ENCODE measurements at places on chromosomes 5 and 9.

DNA sequence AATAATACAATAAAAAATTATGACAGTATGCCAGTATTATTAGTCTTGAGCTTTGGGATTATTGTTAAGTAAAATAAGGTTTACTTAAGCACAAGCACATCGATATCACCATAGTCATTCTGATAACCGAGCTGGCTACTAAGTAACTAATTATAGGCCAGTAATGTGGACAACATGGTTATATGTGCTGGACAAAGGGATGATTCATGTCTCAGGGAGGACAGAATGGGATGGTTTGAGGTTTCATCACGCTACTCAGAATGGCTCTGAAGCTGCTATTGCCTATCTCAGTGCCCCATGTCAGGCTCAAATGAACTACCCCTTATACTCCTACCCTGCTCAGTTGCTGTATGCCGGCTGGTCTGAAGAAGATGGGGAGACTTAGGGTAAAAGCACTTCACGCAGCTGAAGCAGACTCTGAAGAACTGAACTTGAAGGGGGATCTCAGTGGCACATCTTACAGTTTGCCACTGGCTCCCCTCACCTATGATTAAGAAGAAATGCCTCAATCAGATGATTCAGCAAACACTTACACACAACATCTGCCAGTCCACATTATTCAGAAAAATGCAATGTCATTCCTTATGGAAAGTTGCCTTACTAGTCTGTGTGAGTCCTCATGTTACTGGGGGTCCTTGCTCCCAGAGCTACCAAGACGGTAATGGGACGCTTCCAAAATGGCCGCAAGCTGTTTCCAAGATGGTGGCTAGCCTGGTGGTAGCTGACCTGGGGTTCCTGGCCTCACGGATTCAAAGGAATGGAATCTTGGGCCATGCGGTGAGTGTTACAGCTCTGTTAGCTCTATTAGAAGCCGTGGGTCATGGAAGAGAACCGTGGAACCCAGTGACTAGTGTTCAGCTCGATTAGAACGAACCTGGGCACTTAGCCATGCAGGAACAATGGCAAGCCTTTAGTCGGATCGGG lies 1098.6 kb downstream of the TAF11L14 start:
- DNase-seq, result no peak

DNA sequence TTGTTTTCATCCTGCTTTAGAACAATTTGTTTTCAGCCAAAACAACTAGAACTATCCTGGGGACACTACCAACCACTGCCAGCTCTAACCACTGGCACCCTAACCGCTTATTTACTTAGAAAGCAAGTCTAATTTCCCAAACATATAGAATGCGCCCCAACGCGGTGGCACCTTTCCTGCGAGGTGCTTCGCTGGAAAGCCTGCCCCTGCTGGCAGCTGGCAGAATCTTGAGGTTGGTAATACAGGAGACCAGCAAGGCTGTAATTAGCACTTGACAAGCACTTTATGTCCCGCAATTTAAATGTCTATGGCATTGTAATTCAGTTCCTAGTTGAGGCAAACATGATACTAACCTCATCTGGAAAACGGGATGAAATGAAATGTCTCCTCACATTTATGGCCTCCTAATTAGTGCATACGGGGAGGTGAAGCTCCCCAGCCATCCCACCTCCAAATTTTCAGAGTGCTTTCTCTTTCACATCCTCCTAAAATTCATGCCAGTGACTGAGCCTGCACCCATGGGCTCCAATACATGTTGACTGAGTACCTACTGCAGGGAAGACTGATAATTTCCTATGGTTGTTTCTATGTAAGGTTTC lies 30.4 kb downstream of the GABBR2 start:
- no peak for DNase-seq

DNA sequence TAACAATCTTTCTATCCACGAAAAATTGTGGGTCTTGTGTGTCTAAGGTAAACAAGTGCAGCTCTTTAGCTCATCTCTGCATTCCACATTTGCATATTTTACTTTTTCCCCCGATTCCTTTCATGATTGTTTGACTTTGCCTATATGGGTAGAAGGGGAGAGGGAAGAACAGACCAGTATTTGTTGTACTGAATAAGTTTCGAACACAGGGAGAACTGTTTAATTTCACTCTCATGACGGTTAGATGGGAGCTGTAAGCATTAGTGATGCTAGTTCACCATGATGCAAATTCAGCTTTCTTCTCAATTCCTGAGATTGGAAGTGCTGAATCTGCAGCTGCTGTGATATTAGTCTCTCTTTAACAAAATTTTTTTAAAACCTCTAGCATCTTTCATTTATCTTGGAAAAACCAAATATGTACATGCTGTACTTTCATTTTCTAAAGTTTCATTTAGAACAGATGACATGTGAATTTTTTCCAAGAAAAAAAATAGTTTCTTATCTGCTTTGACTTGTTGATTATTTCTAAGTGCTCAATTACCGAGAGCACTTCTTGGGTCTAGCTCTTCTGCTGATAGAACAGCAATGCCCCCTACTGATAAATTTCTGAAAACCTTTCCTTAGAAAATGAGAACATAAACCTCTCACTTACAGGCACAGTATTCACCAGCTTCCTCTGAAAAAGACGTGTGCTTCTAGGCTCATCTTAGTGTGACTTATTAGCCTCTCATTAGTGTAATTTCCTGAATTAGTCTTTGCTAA lies 149.5 kb downstream of the BAAT start:
- DNase-seq, result no peak

- no peak for DNase-seq
Measured at GRCh38 chr5:95798048-95798447, 24.5 kb downstream of the GLRX start.

DNA sequence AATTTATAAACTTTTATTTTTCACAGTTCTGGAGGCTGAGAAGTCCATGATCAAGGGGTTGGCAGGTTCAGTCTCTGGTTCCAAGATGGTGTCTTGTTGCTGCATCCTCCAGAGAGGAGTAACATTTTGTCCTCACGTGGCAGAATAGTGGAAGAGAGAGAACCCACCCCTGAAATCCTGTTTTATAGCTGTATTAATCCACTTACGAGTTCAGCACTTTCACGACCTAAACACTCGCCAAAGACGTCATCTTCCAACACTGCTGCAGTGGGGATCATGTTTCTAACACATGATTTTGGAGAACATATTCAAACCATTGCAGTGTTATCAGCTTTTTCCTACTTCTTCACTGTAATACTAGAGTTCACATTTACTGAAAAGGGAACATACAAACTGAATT lies 233.0 kb upstream of the ATP10B start:
- DNase-seq, result no peak

- DNase-seq, result peak; percentile 43
Measured at GRCh38 chr9:113650207-113651131, 186.9 kb downstream of the RGS3 start.

- peak; percentile 18 for DNase-seq
Measured at GRCh38 chr9:38443597-38443996, 19.3 kb upstream of the IGFBPL1 start.

GRCh38 chr5:168579488-168580226 lies 489 bp upstream of the PANK3 start:
- peak; percentile 96 for DNase-seq

All from HS-5 (cell line).